Muscle of leg (tissue), 16 donors: ENCODE measurements at places on chromosomes 12 and 14. TPM values are rescaled to one million over a fixed set of nuclear protein-coding genes. Genes with fewer than 3 reads are reported as not detected.
A peak's percentile ranks its signal among the peaks of the same experiment; 100 is the strongest.

- H3K27ac ChIP-seq = no peak overlapping the region
- H3K27me3 ChIP-seq = no peaks in the 10 kb centered on the region
- no peak for DNase-seq
- peaks cover 9% of the 10 kb centered on the region for H3K4me1 ChIP-seq
- H3K4me3 ChIP-seq = no peak overlapping the region
- H3K36me3 ChIP-seq = no peaks in the 10 kb centered on the region
These were observed 76.6 kb downstream of the SINHCAF start for GRCh38 chr12:31249356-31249755.

DNA sequence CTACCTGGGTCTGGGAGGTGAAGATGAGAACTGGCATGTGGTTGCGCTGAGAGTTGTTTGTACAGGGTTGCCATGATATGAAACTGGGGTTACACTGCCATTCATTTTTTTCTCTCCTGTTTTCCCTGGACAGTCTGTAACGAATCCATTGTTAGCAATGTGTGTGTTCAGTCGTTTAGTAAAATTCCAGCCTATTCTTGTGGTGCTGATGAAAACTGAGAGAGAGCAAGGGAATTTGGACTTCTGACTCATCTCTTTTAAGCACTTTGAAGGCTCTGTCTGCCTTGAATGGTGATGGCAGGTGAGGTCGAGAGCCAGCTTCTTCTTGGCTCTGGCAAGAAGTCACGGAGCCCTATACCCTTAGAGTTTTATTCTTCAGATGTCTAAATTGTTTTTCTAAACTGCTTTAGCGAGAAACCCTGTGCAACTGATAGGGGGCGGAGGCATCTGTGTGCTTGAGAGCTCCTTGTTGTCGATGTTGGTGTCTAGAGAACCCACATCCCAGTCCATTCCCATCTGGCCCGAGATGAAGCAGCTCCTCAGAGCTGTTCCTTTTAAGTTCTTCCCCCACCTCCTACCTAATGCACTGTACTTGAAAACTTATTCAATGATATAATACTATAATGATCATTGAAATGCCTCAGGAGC, 204.4 kb downstream of the TMX1 start:
- no peak overlapping the region for H3K27ac ChIP-seq
- H3K27me3 ChIP-seq = no peaks in the 10 kb centered on the region
- DNase-seq = no peak
- peaks cover 23% of the 10 kb centered on the region for H3K4me1 ChIP-seq

The B4GALNT1 gene
- 1.4 TPM for total RNA-seq

DNA sequence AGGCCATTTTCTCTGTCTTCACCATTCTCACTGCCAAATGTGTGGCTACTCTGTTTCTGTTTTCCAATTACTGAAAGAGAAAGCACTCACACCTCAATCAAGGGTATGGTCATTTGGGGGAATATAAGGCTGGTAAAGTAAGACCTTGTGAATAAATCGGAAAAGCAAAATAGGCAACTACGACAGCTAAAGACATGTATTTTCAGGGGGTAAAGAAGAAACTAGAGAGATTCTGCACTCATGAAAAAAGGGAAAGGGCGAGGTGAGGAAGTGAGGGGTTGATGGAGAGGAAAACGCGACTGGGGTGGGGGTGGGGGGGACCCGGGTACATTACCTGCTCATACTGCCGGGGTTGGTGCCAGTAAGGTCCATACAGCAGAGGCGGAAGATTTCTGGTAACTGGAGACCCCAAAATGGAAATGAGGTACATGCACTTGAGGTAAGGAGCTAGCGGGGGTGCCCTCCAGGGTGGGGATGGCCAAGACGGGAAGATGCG, 19.3 kb downstream of the CHD8 start:
- H3K27me3 ChIP-seq = no peaks in the 10 kb centered on the region
- peak overlapping the region; percentile 57 for H3K4me3 ChIP-seq
- peak overlapping the region; percentile 97 for H3K27ac ChIP-seq
- DNase-seq = no peak
- peaks cover 1% of the 10 kb centered on the region for H3K36me3 ChIP-seq

DNA sequence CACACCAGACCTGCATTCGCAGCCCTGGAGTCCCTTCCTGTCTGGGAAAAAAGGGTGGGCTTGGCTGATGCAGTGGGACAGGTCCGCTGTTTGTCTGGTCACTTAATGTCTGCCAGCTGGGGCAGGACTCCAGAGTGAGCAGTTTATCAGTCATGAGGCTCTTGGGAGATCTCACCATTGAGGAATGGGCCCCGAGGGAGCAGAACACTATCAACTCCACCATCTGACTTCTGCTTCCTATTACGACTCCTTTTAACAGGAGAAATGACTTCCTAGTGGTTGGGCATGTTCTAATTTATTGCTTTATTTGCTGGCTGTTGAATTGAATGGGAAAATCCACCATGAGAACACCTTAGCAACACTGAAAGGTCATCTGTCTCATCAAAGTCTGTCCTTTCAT, 182.5 kb upstream of the RASSF8 start:
- H3K27me3 ChIP-seq = no peaks in the 10 kb centered on the region

The SLC39A5 gene
- total RNA-seq = 0.35 TPM

The CISTR gene
- total RNA-seq = not detected

GRCh38 chr14:51547260-51547659, 104.5 kb upstream of the FRMD6 start:
- no peak overlapping the region for H3K4me3 ChIP-seq
- H3K4me1 ChIP-seq = peaks cover 2% of the 10 kb centered on the region
- no peaks in the 10 kb centered on the region for H3K27me3 ChIP-seq
- H3K27ac ChIP-seq = peak overlapping the region; percentile 25
- H3K36me3 ChIP-seq = no peaks in the 10 kb centered on the region
- DNase-seq = peak; percentile 92

GRCh38 chr14:30016002-30016401, 88.4 kb upstream of the PRKD1 start:
- peak; percentile 80 for DNase-seq
- no peaks in the 10 kb centered on the region for H3K27me3 ChIP-seq
- no peaks in the 10 kb centered on the region for H3K36me3 ChIP-seq
- H3K4me3 ChIP-seq = no peak overlapping the region

- H3K27ac ChIP-seq = no peak overlapping the region
- no peak overlapping the region for H3K4me3 ChIP-seq
- no peaks in the 10 kb centered on the region for H3K27me3 ChIP-seq
These were observed 1.3 kb downstream of the CD4 start for GRCh38 chr12:6790496-6791150.

The SLC41A2 gene
- total RNA-seq = 13.4 TPM

- DNase-seq = no peak
- H3K4me3 ChIP-seq = peak overlapping the region; percentile 94
- peaks cover 12% of the 10 kb centered on the region for H3K4me1 ChIP-seq
- no peaks in the 10 kb centered on the region for H3K36me3 ChIP-seq
These were observed 439 bp upstream of the ANAPC5 start for GRCh38 chr12:121352682-121353018.

The SLC38A4 gene
- 5.6 TPM for total RNA-seq

DNA sequence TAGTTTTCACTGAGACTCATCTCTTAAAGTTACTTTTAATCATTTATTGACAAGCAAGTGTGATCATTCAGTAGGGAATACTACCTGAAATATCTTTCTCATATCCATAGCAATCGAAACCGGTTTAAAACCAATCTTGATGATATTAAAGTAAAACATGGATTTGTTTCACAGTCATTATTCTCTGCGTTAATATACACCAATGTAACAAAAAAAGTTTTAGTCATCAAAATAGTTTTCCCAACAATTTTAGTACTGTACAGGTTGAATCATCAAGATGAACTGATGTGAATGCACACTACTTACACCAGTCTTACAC, 137.0 kb upstream of the KRAS start:
- no peak for DNase-seq
- H3K27me3 ChIP-seq = no peaks in the 10 kb centered on the region
- H3K27ac ChIP-seq = no peak overlapping the region
- H3K36me3 ChIP-seq = no peaks in the 10 kb centered on the region
- no peak overlapping the region for H3K4me3 ChIP-seq

- no peaks in the 10 kb centered on the region for H3K27me3 ChIP-seq
- no peak overlapping the region for H3K27ac ChIP-seq
- H3K4me3 ChIP-seq = no peak overlapping the region
These were observed 76.1 kb upstream of the TMEM263 start for GRCh38 chr12:106879612-106880011.

- no peaks in the 10 kb centered on the region for H3K4me1 ChIP-seq
- no peak overlapping the region for H3K4me3 ChIP-seq
- H3K27me3 ChIP-seq = no peaks in the 10 kb centered on the region
- DNase-seq = no peak
- H3K27ac ChIP-seq = no peak overlapping the region
These were observed 109.0 kb upstream of the ATP2B1 start for GRCh38 chr12:89817501-89818226.

The DHRS4L2 gene
- total RNA-seq = 13.7 TPM
